Stimulated activated CD4-positive, alpha-beta T cell treated with anti-CD3 and anti-CD28 coated beads, Interleukin-1b, Interleukin-23, amount 100 ng/mL, for 4 hours (primary cell): ENCODE measurements at places on chromosomes 12 and 14.

GRCh38 chr14:53638966-53639365 is 317.7 kb downstream of the BMP4 start:
- DNase-seq: no peak

- DNase-seq: no peak
Observed at GRCh38 chr14:65986041-65986440, 500.1 kb upstream of the CCDC196 start.

- DNase-seq: no peak
Observed at GRCh38 chr12:3951380-3952135, 78.4 kb upstream of the PARP11 start.

DNA sequence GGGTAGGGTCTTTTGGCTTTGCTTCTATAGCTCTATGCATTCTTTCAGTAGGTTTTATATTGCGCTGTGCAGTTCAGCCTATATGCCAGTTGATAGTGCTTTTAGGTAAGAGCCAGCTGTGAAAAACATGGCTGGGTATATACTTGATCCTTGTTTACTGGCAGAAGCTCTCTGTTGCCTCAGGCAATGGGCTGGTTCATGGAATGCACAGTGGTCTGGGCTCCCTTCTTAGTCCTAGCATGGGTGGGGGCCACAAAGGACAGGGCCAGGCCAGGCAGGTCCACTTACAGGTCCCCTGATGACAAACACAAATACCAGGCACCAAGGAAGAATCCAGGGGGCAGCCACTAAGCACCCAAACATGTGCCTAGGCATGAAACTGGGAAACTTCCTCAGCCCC is 240.7 kb downstream of the SEC23A start:
- no peak for DNase-seq

GRCh38 chr12:85641796-85642195 is 194.4 kb downstream of the RASSF9 start:
- no peak for DNase-seq

GRCh38 chr14:96176275-96176674 is 28.4 kb upstream of the BDKRB2 start:
- DNase-seq: no peak

- no peak for DNase-seq
Observed at GRCh38 chr12:113291586-113291985, 43.3 kb downstream of the SLC8B1 start.

- peak; percentile 12 for DNase-seq
Observed at GRCh38 chr12:104877103-104877705, 80.9 kb downstream of the SLC41A2 start.

DNA sequence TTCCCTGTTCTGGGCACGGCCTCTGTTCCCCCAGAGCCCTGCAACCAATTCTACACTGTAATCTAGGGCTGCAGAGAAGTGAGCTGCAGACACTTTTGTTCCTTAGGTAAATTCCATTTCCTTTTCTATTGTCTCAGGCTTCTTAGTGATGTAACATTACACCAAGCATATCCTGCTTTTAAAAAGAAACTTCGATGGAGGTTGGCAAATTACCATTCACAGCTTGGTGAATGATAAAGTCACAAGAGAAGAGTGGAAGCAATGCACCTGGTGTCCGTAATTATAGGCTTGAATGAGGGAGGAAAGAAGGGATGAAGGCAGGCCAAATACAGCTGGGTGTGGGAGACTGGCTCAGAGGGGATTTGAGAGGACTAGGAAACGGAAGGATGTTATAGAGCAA is 68.6 kb downstream of the PPM1A start:
- DNase-seq: no peak

GRCh38 chr12:94805749-94806529 is 155.6 kb upstream of the TMCC3 start:
- DNase-seq: no peak

DNA sequence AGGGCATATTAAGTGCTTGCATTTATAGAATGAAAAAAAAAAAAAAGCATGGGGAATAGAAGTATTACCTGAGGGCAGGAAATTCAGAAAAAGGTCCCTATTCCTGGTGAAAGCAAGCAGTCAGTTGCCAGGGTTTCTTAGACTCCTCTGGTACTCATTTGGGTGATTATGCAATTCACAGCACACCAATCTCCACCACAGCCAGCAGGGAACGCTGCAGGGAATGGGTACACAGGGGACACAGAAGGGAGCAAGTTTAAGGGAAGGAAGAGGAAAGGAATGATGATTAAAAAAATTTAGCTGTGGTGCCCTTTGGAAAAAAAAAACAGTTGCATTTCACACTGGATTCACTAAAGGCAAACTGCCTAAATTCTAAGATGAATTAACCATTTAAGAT is 14.2 kb downstream of the BLTP3B start:
- no peak for DNase-seq

DNA sequence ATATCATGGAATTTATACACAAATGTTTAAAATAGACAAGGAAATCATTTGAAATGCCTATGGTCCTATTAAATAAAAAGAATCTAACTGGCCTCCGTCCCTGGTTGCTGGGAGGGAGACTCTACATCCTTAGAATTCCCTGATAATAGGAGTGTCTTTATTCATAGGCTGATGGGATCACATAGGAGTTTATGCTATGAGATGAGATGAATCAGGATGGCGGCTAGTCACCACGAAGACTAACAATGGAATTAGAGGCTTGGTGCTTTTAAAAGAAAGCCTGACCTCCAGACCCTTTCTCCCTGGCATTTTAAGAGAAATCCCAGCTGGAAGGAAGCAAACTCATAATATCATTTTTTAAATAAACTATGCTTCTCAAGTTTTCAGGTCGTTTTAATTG is 69.7 kb downstream of the SEC23A start:
- DNase-seq: no peak

DNA sequence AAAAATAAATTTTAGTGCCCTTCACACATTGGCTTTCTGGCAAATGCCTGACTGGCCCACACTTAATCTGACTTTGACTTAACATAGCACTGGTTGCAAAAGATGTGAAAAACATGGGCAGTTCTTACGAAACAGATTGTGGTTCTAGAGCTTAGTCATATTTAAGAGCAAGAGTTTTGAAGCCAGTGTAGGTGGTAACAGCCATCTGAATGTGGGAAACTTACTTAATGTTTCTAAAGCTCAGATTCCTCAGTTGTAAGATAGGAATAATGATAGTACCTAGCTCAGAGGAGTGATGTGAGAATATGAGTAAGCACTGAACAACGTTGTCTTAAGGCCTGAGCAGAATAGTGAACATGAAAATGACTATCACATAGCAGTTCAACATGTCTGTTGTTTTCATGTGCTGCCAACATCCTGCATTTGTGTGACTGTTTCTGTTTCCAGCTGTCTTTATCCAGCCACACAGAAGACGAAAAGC is 262.7 kb downstream of the SYT1 start:
- no peak for DNase-seq

DNA sequence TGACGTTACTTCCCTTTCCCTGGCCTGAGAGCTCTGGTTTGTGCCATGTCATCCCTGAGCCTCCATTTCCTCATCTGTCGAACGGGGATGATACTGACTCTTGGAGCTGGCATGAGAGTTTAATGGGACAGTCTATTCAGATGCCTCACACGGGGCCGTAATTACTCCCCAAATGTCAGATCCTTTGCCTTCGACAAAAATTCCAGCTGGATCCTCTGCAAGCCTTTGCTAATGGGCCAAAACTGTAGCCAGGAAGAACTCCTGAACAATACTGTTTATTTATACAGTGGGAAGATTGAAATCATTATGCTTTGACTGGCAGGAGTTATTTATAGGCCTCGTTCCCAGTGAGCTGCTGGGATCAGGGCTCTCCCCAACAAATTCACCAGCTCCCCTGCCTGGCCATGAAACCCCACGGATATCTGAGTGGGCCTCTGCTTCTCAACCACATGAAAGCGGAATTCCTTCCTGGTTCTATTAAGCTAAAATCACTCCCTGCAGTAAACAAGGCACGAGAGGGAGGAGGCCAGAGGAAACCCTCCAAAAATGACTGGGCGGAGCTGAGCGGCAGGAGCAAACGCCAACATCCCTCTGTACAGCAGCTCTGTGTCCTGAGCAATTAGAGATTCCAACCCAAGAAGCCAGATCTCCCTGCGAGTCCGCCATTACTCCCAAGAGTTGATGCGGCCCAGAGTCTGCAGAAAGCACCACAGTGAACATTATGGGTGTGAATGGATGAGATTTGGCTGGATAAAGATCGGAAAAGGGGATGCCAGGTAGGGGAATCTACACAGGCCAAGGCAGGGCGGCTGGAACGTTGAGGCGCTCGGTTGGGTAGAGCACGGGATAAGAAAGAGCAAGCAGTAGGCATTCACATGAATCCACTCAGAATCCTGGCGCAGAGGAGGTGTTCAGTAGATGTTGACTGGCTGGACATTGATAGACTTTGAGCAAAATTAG is 326.1 kb downstream of the BCL11B start:
- DNase-seq: no peak

GRCh38 chr14:69685218-69685616 is 73.8 kb downstream of the SUSD6 start:
- DNase-seq: peak; percentile 34
